ENCODE measurements at places on chromosomes 6 and 20. TPM values are rescaled to one million over a fixed set of nuclear protein-coding genes. Genes with fewer than 3 reads are reported as not detected.

NOTCH4 gene
- 5.3 TPM for total RNA-seq

NOL4L gene
- total RNA-seq: 13.0 TPM

SOX4 gene
- total RNA-seq: 418 TPM

ABHD12 gene
- 42.8 TPM for total RNA-seq

BPI gene
- total RNA-seq: under 0.01 TPM

ZFP57 gene
- total RNA-seq: not detected

SLC22A23 gene
- total RNA-seq: 22.8 TPM

CEBPB gene
- 1.6 TPM for total RNA-seq

DYNLT2 gene
- total RNA-seq: 2.0 TPM

RSPH4A gene
- total RNA-seq: 1.6 TPM

SPAG4 gene
- 0.82 TPM for total RNA-seq

ME1 gene
- 2.9 TPM for total RNA-seq

PKHD1 gene
- total RNA-seq: not detected

FOXF2 gene
- total RNA-seq: 1.2 TPM

Measured in frontal cortex (tissue), 4 donors.